ENCODE measurements at places on chromosomes 13 and 19.

- no peak for DNase-seq
Observed at GRCh38 chr19:57961785-57962184, 12.5 kb downstream of the C19orf18 start.

- no peak for DNase-seq
Observed at GRCh38 chr19:8457827-8458226, 13.1 kb downstream of the HNRNPM start.

- DNase-seq, result peak; percentile 46
Observed at GRCh38 chr19:1343041-1343440, 40.7 kb upstream of the NDUFS7 start.

DNA sequence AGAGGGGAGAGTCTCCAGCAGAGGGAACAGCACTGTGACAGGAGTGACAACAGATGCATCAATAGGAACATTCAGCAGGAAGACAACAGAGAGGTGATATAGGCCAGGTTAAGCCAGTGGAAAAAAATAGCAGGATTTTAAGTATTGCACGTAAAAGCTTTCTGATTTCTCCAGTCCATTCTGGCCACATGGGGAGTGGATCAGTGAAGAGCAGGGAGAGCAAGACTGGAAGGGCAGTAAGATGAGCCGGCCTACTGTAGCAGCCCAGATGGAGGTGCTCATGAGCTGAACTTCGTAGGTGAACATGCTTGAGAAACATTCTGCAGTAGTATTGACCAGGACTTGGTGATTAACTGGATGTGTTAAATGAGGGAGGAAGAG lies 1.7 kb downstream of the UTP14C start:
- no peak for DNase-seq

- peak; percentile 47 for DNase-seq
Observed at GRCh38 chr13:114282041-114282670, 755 bp downstream of the UPF3A start.

DNA sequence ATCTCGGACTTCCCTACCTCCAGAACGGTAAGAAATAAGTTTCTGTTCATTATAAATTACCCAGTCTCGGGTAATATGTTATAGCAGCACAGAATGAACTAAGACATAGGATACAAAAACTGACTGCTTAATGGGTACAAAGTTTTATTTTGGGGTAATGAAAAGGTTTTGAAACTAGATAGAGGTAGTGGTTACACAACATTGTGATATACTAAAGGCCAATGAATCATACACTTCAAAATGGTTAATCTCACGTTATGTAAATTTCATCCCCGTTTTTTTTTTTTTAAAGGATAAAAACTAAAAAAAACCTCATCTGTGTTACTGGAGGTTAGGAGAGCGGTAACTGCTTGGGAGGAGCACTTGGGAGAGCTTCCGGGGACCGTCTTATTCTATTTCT lies 23.5 kb downstream of the AKT2 start:
- no peak for DNase-seq

GRCh38 chr13:29384466-29384865 lies 211.0 kb downstream of the SLC7A1 start:
- DNase-seq, result no peak

GRCh38 chr19:1087813-1088415 lies 7.3 kb downstream of the POLR2E start:
- DNase-seq, result no peak

Data from stomach (tissue), 19 donors.